ENCODE measurements at places on chromosomes 12 and 14.

DNA sequence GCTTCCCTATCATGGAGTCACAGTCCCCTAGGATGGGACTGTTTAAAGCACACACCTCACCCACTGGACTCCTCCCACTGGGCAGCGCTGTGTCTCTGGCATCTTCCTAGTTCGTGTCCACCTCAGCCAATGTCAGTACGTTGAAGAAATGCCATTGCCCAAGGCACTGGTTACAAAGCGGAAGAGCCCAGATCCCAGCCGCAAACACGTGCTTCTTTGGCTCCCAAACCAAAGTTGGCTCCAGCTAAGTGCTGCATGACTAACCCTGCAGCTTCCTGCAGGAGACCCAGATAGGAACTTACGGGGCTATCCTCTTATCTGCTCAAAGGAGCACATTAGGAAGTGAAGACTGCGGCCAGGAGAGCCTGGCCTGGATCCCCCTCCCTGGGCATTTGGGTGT is 9.3 kb downstream of the SYNE3 start:
- no peak for DNase-seq

DNA sequence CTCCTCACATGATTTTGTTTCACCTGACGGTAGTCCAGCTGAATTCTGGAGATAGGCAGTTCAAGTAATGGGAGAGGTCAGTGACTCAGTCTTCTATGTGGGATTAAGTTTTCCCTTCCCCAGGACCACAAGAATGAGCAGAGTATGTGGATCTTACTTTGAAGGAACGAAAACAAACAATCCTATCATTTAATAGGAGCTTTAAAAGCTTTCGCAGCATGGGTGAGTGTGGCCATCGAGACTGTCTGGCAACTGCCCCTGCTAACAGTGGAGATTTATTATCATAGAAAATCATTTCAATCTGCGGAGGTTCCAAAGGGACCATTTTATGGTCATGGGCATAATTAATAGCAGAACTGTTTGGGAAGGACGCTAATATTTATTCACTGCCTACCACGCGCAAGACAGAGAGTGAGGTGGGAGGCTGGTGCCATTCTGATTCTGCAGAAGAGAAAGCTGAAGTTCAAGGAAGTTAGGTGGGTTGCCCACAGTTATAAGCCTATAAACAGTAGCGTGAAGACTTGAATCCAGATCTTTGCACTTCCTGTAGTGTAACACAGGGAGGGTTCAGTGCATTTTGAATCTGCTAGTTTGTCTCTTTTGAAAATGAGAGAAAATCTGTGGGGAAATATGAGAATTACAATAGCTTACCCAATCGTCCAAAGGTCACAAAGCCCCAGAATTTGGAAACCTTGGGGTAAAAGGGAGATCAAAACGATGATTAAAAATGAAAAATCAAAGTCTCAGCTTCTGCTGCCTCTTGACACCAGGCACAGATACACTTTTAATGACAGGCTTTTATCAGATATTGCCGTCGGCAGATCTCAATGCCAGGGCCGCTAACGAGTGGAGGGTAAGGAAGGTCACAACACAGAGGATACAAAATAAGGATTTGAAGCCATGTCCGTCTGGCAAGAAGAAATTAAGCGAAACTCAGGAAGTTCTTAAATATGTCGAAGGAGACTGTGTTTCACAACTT is 209.6 kb downstream of the CRADD start:
- DNase-seq: peak; percentile 75

GRCh38 chr12:121297435-121297991 is 1.0 kb upstream of the CAMKK2 start:
- peak; percentile 66 for DNase-seq

DNA sequence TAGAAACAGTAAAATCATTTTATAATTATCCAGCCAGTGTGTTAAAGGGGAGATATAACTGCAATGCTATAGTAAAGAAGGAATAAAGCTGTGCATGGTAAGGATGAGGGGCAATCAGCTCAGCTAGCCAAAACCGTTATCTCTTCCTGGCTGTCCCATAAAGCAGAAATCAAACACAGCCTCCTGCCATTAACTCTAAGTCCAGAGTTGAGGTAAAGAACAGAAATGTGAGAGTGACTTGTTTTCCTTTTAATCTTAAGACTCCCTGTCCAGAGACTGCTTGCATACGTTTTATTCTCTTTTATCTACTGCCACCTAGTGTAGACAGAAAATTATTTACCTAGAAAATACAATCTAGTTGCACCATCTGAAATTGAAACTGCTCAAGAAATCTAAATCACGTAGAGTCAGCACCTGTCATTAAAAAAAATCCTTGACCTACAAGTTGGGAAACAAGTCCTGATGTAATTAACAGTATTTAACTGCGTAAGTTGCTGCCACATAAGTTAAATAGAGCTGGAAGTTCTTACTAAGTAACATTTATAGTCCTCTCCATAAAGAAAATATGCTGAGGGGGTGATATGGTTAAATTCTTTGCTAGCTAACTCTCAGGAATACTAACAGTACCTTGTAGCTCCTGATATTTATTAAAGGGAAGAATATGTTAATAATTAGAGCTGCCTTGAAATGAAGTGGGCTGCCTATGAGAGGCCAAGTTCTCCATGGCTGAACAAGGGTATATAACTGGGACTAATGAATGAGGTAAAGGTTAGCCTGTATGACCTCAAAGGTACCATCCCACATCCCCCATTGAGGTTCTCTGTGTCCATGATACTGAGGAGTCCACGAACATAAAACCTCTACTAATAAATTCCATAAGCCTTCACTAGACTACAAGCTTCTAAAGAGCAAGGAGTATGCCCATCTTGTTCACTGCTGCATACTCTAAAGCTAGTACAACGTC is 62.7 kb downstream of the GALNT4 start:
- DNase-seq: peak; percentile 70

DNA sequence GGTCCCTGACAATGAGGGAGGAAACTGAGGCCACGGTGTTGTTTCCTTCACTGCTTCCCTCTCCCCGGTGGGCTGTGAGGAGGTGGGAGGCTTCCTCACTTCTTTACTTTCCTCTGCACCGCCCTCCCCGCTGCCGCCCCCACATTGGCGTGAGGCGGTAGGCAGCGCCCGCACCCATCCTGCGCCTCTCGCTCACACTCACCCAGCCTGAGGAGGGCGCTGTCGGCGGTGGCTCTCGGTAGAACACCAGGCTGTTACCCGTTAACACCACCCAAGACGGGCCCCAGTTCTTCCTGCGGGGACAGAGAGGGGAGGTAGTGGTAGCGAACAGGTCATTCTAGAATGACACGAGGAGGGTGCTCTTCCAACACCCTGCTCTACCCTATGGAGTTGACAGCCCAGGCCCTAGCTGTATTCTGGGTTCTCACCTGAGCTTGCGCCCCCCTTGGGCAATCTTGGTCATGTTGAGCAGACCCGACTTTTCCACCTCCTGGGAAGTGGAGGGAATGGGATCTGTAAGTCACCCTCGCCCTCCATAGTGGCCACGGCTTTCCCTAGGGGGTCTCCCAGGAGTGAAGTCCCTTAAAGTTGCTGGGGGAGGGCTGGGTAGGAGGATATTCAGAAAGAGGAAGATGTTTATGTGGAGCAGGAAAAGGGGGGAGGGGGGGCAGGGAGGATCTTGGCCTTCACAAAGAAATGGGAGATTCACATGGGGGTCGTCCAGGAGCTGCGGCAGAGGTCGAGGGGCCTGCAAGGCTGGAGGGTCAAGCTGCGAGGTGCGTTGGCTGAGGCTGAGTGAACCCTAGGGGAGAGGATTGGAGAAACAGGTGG is 3.3 kb downstream of the ARHGAP9 start:
- DNase-seq: no peak

GRCh38 chr14:59101476-59101875 is 87.0 kb upstream of the DAAM1 start:
- no peak for DNase-seq

Measured in HT-29 (cell line).